ENCODE measurements at places on chromosomes 4 and X.

- no peak for DNase-seq
These were observed 71.5 kb downstream of the SORBS2 start for GRCh38 chr4:185740471-185740873.

DNA sequence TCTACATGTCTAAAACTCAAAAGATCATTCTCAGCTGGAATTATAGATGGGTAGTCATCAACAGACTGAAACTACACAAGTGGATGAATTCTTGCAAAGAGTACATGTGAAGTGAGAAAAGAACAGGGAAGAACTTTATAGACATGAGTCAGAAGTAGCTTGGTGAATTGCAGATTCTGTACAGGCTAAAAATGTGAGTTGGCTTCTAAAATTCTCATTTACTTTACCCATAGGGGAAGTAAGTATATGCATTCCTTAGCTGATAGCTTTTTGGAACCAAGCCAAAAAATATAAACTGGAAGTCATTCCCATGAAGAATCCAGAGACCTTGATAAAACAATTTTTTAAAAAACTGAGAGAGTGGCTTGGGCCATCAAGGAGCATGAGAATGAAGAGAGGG, 584.2 kb upstream of the FTHL17 start:
- DNase-seq, result no peak

GRCh38 chr4:38983787-38984598, 48.2 kb downstream of the TMEM156 start:
- no peak for DNase-seq

DNA sequence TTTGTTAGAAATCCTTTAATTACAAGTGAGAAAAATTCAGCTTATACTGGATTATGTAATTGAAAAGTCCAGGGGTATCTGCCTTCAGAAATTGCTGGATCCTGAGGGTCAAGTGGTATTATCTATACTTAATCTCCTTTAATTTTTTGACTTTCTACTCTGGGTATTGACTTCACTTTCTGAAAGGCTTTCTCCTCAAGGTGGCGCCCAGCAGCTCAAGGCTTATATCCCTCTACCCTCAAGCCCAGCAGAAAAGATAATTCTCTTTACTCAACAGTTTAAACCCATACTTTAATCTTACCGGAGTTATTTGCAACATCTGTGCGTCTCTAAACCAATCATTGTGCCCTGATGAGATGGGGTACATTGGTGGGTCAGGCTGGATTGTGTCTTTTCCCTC, 129.5 kb downstream of the LARP7 start:
- no peak for DNase-seq

GRCh38 chr4:43331226-43332051, 438.9 kb downstream of the GRXCR1 start:
- no peak for DNase-seq

DNA sequence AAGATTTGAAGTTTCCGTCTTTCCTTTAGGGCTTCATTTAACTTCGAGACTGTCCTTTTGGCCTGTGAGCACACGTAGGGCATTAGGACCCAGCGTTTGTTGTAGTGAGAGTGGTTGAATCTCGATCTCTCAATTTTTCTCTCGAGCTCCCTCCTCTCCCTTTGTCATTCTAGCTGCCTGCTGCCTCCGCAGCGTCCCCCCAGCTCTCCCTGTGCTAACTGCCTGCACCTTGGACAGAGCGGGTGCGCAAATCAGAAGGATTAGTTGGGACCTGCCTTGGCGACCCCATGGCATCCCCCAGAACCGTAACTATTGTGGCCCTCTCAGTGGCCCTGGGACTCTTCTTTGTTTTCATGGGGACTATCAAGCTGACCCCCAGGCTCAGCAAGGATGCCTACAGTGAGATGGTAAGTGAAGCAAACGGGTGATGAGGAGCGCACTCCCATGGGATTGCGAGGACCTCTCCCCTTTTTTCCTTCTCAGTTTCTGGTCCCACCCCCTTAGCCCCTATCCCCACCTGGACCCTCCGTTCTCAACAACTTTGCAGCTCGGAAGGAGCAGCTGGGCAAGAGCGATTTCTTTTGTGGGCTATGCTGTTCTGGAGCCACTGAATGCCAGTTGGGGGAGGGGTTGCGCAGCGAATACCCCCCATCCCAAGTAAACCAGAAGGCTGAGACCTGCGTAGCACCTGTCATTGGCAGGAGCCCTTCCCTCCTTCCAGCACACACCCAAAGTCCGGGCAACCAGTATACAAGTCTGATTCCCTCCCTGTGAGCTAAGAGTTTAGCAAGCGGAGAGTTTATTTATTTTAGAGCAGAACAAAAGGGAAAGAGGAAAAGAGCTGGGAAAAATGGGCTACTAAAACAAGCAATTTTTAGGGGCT, at the start of gene TMEM35A:
Gene TMEM35A (plus strand): TSS at position 164 of the 883 bp plus-strand sequence. CDS start 124 bp downstream, at position 288.
- no peak for DNase-seq

GRCh38 chrX:31117266-31117665, 45.4 kb upstream of the FTHL17 start:
- DNase-seq, result no peak

GRCh38 chr4:20252656-20253282, 1.1 kb downstream of the SLIT2 start:
- DNase-seq, result no peak

GRCh38 chr4:4694296-4694772, 152.5 kb upstream of the STX18 start:
- DNase-seq, result no peak

DNA sequence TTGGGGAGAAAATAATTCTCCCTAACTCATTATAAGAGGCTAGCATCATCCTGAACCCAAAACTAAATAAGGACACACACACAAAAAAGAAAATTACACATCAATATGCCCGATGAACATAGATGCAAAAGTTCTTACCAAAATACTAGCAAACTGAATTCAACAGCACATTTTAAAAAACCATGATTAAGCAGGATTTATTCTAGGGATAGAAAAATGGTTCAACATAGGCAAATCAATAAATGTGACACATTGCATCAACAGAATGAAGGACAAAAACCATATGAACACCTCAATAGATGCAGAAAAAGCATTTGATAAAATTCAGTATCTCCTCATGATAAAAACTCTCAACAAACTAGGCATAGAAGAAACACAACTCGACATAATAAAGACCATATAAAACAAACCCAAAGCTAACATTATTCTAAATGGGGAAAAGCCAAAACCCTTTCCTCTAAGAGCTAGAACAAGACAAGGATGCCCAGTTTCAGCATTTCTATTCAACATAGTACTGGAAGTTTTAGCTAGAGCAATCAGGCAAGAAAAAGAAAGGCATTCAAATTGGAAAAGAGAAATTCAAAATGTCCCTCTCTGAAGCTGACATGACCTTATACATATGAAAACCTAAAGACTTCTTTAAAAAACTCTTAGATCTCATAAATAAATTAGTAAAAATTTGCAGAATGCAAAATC, 200.9 kb downstream of the NKX6-1 start:
- no peak for DNase-seq

DNA sequence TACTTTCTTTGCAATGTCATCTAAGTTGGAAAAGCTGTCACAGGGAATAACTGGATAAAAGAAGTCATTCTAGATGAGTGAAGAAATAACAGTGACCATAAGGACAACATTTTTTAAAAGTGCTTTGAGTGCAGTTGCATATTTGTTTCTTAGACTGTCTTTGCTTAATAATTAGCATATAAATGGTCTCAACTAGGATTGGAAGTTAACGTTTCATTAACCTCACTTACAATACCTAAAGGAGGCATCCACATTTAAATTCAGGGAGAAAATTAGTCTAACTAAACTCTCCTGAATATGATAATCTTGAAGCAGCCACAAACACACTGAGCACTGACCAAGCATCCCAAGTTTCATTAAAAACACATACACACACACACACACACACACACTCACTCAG, 780.7 kb downstream of the PCDH18 start:
- no peak for DNase-seq

GRCh38 chrX:72262077-72262476, 15.0 kb downstream of the RPS4X start:
- no peak for DNase-seq

- no peak for DNase-seq
These were observed 246.5 kb upstream of the SFRP2 start for GRCh38 chr4:154035341-154035740.

DNA sequence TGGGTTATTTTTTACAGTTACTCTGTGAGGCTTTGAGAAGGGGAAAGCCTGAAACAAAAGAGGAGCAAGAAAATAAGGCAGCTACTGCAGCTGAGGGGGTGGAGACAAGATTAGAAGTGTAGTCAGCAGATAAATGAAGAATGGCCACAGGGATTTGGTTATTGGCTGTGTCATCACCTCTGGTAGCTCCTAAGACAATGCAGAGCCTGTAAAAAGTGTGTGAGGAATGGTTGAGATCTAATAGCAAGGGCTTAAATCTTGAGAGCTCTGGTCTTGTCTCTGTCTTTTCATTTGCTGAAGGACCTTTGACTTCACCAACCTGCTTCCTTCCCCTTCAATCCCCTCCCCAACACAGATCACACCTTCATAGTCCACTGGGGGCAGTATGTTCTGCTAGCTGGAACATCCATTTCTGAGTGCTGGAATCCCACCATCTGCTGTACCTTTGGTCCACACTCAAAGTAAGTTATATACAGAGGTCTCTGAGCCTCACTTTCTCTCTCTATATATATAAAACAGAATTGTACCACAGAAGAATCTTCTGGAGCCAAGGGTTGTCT, 213.7 kb upstream of the ZIC3 start:
- no peak for DNase-seq

GRCh38 chrX:72716766-72717165, 2.7 kb upstream of the PHKA1 start:
- DNase-seq, result no peak

Measured in stimulated activated CD8-positive, alpha-beta memory T cell treated with anti-CD3 and anti-CD28 coated beads, Interleukin-2, amount 100 ng/mL, for 48 hours (primary cell).